ENCODE measurements at places on chromosomes 3 and 15. TPM values are rescaled to one million over a fixed set of nuclear protein-coding genes. Genes with fewer than 3 reads are reported as not detected.

Gene LSAMP
- total RNA-seq, result not detected

Gene NANOGP8
- total RNA-seq, result not detected

Gene BUB1B
- total RNA-seq, result 30.1 TPM

Gene WDR93
- total RNA-seq, result not detected

Gene FETUB
- not detected for total RNA-seq

Gene MOBP
- total RNA-seq, result not detected

Gene PLXNB1
- total RNA-seq, result 16.7 TPM

GRCh38 chr3:135908225-135908624 is 57.3 kb upstream of the PPP2R3A start:
- no peak overlapping the region for H3K4me3 ChIP-seq
- no peaks in the 10 kb centered on the region for H3K36me3 ChIP-seq
- no peak overlapping the region for H3K27ac ChIP-seq
- H3K27me3 ChIP-seq, result peaks cover 1% of the 10 kb centered on the region

DNA sequence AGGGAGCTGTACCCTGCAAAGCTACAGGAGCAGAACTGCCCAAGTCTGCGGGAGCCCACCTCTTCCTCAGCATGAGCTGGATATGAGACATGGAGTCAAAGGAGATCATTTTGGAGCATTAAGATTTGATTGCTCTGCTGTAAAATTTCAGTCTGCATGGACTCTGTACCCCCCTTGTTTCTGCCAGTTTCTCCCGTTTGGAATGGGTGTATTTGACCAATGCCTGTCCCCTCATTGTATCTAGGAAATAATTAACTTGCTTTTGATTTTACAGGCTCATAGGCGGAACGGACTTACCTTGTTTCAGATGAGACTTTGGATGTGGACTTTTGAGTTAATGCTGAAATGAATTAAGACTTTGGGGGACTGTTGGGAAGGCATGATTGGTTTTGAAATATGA is 18.3 kb downstream of the RNF13 start:
- H3K4me3 ChIP-seq, result no peak overlapping the region
- H3K27ac ChIP-seq, result no peak overlapping the region
- no peak for DNase-seq
- no peaks in the 10 kb centered on the region for H3K27me3 ChIP-seq
- peaks cover 11% of the 10 kb centered on the region for H3K4me1 ChIP-seq
- peaks cover 47% of the 10 kb centered on the region for H3K36me3 ChIP-seq

DNA sequence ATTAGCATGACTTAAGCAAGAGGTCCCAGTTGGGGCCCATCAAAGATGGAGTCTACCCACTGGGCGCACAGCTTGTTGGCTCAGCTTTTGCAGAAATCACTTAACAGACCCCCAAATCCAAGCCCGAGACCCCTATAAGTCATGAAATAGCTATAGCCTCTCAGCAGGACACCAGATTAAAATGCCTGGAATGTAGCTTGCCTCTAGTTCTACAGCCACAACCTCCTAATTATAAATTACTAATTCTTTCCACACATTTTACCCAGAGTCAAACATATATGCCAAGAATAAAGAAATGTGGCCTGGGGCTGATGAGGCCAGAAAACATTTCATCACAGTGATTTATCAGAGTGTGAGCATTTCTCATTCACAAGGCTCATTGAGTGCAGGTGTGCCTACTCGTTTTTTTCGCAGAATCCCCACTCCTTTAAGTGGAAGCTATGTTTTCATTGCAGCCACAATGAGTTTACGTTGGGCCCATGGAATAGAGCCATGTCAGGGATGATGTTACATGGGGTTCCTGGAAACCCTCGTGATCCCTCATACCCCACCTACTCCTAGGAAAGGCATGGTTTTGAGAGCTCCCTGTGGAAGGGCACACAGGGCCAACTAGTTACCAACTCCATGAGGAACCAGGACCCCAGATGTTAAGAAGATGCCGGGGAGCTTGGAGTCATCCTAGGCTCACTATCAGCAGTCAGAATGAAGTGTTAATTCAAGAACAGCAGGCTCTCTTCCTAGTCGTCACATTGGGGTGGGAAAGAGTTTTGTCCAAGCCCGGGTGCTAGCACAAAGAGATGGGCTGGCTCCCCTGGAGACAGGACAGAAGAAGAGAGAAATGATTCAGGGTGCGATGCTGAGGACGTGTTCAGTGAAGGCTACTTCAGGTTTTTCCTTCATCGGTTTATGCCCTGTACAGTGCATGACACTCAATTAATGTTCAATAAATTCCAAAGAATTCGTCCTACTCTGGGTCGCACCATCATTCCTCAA is 90.2 kb upstream of the ABHD17C start:
- H3K4me3 ChIP-seq, result no peak overlapping the region
- peaks cover 9% of the 10 kb centered on the region for H3K36me3 ChIP-seq
- peaks cover 2% of the 10 kb centered on the region for H3K27me3 ChIP-seq
- H3K4me1 ChIP-seq, result peaks cover 35% of the 10 kb centered on the region

- H3K27me3 ChIP-seq, result peaks cover 1% of the 10 kb centered on the region
- no peaks in the 10 kb centered on the region for H3K36me3 ChIP-seq
- H3K27ac ChIP-seq, result no peak overlapping the region
- no peak overlapping the region for H3K4me3 ChIP-seq
- DNase-seq, result no peak
Measured at GRCh38 chr3:94301366-94301765, 238.5 kb downstream of the NSUN3 start.

DNA sequence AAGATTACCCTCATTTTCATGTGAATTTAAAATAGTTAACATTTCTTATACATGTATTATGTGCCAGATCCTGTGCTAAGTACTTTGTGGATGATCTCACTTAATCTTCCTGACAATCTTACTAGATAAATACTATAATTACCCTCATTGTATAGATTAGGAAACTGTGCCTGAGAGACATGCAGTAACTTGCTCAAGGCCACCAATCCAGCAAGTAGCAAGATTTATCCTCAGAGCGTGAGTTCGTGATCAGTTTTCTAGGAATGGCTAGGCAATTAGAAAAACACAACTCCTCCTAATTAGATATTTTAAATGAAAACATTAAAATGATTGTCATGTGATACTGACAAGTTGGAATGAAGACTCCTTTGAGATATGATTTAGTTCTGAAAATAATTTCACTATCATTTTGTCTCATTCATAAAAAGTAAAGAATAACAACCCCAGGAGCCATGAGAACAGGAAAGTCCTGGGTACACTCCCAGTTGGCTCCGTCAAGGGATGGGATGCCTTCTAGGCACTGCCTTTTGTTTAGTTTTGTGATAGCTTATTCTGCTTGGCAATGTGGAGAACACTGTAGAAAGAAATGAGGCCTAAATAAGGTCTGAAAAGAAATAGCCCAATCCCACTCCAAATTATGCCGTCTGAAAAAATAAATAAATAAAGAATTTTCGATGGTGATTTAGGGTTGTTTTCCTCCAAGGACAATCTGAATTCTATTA is 61.3 kb downstream of the FBN1 start:
- H3K4me1 ChIP-seq, result peaks cover 92% of the 10 kb centered on the region
- H3K27me3 ChIP-seq, result no peaks in the 10 kb centered on the region
- peak overlapping the region; percentile 79 for H3K27ac ChIP-seq
- peaks cover 93% of the 10 kb centered on the region for H3K36me3 ChIP-seq
- no peak for DNase-seq
- H3K4me3 ChIP-seq, result no peak overlapping the region

DNA sequence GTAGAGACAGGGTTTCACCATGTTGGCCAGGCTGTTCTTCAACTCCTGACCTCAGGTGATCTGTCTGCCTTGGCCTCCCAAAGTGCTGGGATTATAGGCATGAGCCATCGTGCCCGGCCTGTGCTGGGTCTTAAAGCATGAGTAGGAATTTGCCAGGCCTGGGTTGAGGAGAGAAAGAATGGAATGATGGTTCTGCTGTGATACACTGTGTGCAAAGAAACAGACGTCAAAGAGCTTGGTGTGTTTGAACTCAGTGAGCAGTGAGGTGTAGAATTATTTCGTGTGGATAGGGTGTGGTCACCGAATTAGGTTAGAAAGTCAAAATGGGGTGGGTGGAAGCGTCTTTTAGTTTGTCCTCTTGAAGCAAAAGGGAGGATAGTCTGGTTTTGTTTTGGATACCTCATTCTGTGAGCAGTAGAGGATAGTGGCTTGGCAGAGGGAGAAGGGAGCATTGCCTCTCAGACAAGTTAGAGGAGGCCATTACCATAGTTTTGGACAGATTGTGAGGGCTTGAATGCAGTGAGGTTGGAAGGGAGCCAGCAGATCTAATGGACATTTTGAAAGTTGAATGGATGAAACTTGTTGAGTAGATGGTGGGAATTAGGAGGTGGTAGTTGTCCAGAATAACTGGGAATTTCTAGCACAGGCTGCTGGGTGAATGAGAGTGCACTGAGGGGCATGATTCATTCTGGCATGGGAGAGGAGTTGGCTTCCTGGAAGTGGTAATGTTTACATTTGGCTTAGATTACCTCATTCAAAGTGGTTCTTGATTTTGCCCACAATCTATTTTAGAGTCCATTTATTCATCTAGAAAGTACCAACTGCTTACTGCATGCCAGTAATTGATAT is 27.2 kb downstream of the AKAP13 start:
- peak overlapping the region; percentile 84 for H3K27ac ChIP-seq
- peak overlapping the region; percentile 44 for H3K4me3 ChIP-seq
- no peaks in the 10 kb centered on the region for H3K27me3 ChIP-seq

- H3K27me3 ChIP-seq, result no peaks in the 10 kb centered on the region
- peaks cover 80% of the 10 kb centered on the region for H3K4me1 ChIP-seq
- H3K27ac ChIP-seq, result peak overlapping the region; percentile 31
- DNase-seq, result no peak
- H3K4me3 ChIP-seq, result no peak overlapping the region
- no peaks in the 10 kb centered on the region for H3K36me3 ChIP-seq
Measured at GRCh38 chr3:111763001-111763471, 96.0 kb upstream of the PHLDB2 start.

- H3K27me3 ChIP-seq, result no peaks in the 10 kb centered on the region
- no peaks in the 10 kb centered on the region for H3K36me3 ChIP-seq
- H3K4me1 ChIP-seq, result no peaks in the 10 kb centered on the region
- no peak for DNase-seq
- H3K27ac ChIP-seq, result no peak overlapping the region
Measured at GRCh38 chr3:35565048-35565447, 74.3 kb upstream of the ARPP21 start.

DNA sequence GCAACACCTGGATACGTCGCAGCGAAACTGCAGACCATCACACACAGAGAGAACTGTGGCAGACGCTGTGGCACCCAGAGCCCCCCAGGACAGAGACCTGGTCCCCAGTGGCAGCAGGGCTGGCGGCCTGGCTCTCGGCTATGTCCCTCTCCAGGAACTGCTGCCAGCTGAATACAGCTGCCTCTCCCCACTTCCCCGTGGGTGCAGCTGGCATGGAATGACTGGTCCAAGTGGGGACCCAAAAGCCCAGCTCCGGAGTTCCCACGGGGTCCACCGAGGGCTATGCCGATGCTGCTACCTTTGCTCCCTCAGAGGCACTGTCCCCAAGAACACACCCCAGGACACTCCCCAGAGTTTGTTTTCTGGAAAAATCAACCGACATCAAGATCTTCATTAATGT is 67.8 kb upstream of the GATA2 start:
- H3K4me3 ChIP-seq, result no peak overlapping the region
- no peak for DNase-seq
- no peak overlapping the region for H3K27ac ChIP-seq
- H3K27me3 ChIP-seq, result peaks cover 19% of the 10 kb centered on the region

- H3K4me1 ChIP-seq, result 0 out of 2 replicates have a peak, but pooled peaks cover 7% of the 10 kb centered on the region
- no peak for DNase-seq
- no peak overlapping the region for H3K27ac ChIP-seq
- H3K27me3 ChIP-seq, result no peaks in the 10 kb centered on the region
- H3K4me3 ChIP-seq, result no peak overlapping the region
Measured at GRCh38 chr3:112143251-112143650, 10.2 kb upstream of the GCSAM start.

DNA sequence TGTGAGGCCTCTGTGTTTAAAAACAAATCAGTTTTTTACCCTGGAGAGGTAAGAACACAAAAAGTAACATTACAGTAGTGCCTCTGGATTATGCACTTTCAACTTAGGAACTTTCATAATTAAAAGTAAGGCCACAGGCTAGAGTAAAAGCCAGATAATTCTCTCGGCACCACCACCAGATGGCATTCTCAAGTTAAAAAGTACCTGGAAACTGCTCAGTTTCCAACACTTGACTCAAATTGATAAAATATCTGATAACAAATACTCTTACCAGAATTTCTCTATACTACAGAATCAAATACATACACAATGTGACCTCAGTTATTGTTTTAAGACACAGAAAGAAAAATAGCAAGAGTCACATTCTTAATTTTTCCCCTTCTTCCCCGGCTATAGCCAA is 19.9 kb downstream of the SPICE1 start:
- peak; percentile 26 for DNase-seq
- no peak overlapping the region for H3K4me3 ChIP-seq
- H3K27me3 ChIP-seq, result no peaks in the 10 kb centered on the region
- no peak overlapping the region for H3K27ac ChIP-seq

DNA sequence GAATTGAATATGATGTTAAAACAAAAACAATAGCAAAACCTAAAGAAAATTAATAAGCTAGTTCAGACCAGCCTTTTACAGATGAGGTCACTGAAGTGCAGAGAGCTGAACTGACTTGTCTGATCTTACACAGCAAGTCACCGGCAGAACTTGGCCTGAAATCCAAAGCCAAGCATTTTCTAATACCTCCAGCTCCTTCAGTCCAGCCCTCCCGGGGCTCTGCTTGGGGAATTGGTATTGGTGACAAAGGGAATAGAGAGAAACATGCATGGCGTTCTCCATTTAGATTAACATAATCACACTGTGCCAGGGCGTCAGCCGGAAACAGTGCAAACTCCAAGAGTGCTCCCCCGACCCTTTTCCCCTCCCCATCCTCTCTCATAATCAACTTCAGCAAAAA is 14.1 kb upstream of the ZSCAN2 start:
- DNase-seq, result no peak
- no peak overlapping the region for H3K4me3 ChIP-seq
- H3K27me3 ChIP-seq, result peaks cover 6% of the 10 kb centered on the region
- H3K27ac ChIP-seq, result no peak overlapping the region
- peaks cover 10% of the 10 kb centered on the region for H3K36me3 ChIP-seq

GRCh38 chr3:67067251-67067650 is 69.1 kb downstream of the KBTBD8 start:
- no peak overlapping the region for H3K27ac ChIP-seq
- no peaks in the 10 kb centered on the region for H3K36me3 ChIP-seq
- H3K4me1 ChIP-seq, result no peaks in the 10 kb centered on the region

DNA sequence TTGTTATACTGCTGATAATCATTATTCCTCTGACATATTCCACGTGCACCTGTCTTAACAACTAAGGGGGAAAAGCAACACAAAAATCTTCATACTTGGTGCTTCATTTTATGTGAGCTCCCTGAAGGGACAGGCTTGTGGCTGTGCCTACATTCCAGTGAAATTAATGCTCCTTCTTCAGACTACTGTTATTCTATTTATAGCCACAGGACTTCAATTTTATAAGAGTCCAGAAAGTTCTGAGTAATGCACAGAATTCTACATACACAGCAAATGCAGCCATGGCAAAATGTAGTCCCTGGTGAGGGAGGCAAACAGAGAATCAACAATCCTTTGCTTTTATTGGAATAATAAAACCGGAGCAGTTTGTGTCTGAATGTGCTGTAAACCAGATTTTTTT is 417.1 kb downstream of the RBMS3 start:
- H3K27ac ChIP-seq, result peak overlapping the region; percentile 83
- DNase-seq, result peak; percentile 84

- DNase-seq, result no peak
- no peaks in the 10 kb centered on the region for H3K4me1 ChIP-seq
- H3K27ac ChIP-seq, result no peak overlapping the region
- H3K36me3 ChIP-seq, result no peaks in the 10 kb centered on the region
- H3K27me3 ChIP-seq, result peaks cover 1% of the 10 kb centered on the region
Measured at GRCh38 chr3:146625186-146625775, 20.1 kb upstream of the PLSCR5 start.

GRCh38 chr15:75073197-75073596 is 49.8 kb downstream of the PPCDC start:
- peaks cover 10% of the 10 kb centered on the region for H3K36me3 ChIP-seq
- H3K4me3 ChIP-seq, result no peak overlapping the region
- no peak for DNase-seq
- peaks cover 2% of the 10 kb centered on the region for H3K27me3 ChIP-seq
- H3K4me1 ChIP-seq, result no peaks in the 10 kb centered on the region

Data from HFFc6 (cell line).